ENCODE measurements at places on chromosomes 4 and X.
A peak's percentile ranks its signal among the peaks of the same experiment; 100 is the strongest.

DNA sequence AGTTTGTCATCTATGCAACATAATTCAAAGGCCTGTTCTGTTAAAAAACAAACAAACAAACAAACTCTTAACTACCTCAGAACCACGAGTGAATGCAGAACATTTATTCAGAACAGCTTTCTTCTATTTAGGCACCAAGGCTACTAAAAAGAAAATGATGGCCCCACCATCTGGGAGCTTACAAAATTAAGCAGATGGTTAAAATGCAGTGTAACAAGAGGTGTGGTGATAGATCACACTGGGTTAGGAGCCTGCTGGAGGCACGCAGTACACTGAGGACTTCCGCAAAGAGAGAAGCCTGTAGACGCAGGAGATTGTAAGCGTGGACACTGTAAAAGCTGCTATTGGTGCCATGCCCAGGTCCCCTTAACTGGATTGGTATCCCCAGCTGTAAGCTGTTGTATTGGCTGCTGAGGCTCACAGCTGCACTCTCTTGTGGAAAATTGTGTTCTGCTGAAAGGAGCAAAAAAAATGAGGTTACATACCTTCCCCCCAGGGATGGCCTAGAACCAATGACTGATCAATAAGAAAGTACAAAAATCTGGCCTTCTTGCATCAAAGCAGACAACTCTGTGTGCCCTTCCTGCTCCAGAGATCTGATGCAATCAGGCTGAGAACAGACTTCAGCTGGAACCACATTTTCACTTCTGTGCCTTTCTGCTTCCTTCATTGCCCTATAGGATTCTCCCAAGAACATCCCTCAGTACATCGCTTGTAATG is 60.0 kb downstream of the SHROOM3 start:
- DNase-seq: no peak

GRCh38 chr4:112173593-112174558 is 28.6 kb downstream of the FAM241A start:
- DNase-seq: peak; percentile 16

DNA sequence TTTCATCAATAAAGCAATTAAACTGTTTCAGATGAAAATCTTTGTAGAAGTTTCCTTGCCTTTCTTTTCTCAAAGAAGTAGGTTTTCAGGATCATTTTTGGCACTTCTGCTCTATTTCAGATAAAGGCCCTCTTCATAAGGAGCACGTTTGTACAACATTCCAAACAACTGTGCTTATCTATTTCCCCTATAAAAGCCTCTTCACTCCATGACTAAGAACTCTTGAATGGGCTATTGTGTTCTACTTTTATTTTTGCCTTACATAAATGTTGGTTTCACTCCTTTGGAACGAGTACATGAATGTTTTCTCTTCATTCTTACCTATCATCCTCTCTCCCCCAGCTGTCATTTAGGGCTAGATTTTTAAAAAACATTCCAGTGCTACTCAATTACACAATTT is 288.0 kb upstream of the PPP1R2C start:
- no peak for DNase-seq

DNA sequence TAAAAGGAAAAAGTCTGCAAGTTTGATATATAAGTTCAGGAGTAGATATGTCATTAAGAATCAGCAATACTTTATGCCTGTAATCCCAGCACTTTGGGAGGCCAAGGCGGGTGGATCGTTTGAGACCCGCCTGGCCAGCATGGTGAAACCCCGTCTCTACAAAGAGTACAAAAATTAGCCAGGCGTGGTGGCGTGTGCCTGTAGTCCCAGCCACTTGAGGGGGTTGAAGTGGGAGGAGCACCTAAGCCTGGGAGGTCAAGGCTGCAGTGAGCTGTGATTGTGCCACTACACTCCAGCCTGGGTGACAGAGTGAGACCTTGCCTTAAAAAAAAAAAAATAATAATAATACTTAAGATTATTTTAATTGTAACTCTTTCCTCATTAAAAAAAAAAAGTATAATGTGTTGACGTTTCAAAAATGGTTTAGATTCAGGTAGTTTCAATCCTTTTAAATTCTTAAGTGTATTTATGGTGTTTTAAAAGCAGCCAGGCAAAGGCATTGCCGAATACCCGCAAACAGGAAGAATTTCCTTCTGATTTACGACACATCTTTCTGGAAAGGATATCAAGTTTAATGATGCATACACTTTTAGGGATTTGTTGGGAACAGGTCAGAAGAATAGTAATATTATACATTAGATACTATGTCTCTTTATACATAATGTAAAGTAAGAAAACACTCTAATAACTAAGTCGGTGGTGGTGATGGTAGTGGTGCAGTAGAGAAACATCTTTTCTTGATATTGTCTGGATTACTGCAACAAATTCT is 80.9 kb downstream of the KDM6A start:
- no peak for DNase-seq
